Fibroblast of skin of scalp (primary cell): ENCODE measurements at places on chromosomes 3 and 15.
A peak's percentile ranks its signal among the peaks of the same experiment; 100 is the strongest.

DNA sequence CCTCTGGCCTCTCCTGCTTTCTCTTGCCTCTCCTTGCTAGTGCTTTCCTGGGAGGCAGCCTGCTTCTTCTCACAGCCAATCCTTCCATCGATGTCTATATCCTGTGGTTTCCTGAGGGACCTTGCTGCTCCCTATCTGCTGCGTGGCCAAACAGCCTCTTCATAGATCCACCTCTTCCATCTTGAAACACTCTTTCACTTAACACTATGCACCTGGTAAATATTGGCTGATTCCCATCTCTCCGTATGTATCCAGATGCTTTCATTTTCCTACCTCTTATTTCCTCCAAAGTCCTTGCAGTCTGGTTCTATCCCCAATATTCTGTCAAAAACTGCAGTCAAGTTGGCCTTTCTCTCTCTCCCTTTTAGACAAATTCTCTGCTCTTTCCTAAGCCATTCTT lies 205.2 kb upstream of the CFAP20DC start:
- DNase-seq, result no peak

DNA sequence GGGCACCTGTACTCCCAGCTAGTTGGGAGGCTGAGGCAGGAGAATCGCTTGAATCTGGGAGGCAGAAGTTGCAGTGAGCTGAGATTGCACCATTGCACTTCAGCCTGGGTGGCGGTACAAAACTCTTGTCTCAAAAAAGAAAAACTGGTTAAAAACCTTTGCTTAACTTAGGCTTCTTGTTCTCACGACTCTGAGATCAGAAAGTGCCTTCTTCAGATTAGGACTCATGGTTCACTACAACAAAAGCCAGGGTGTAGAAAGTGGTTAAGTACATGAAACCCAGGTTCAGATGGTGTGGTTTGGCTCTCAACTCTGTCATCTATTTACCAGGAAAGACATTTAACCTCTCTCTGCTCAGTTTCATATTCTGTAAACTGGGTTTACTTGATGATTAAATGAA lies 168.4 kb downstream of the TUSC7 start:
- no peak for DNase-seq

DNA sequence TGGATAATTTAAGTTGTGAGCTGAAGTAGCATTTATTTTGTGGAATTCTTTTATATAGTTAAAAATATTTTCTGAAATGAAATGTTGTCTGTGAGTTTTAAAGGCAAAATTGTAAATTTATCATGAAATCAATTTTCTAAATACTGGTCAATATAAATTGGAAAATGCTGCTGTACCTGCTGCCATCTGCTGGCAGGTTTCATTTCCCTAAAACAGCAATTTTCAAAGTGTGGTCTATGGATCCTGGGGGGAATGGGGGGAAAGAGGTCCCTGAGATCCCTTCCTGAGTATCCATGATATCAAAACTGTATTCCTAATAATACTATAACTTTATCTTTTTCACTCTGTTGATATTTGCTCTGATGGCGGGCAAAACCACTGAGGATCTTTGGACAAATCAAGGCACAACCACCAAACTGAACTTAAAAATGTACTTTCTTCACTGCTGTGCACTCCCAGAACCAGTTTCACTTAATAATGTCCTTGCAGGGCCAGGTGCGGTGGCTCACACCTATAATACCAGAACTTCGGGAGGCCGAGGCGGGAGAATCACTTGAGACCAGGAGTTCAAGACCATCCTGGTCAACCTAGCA lies 17.2 kb upstream of the CCR4 start:
- no peak for DNase-seq

DNA sequence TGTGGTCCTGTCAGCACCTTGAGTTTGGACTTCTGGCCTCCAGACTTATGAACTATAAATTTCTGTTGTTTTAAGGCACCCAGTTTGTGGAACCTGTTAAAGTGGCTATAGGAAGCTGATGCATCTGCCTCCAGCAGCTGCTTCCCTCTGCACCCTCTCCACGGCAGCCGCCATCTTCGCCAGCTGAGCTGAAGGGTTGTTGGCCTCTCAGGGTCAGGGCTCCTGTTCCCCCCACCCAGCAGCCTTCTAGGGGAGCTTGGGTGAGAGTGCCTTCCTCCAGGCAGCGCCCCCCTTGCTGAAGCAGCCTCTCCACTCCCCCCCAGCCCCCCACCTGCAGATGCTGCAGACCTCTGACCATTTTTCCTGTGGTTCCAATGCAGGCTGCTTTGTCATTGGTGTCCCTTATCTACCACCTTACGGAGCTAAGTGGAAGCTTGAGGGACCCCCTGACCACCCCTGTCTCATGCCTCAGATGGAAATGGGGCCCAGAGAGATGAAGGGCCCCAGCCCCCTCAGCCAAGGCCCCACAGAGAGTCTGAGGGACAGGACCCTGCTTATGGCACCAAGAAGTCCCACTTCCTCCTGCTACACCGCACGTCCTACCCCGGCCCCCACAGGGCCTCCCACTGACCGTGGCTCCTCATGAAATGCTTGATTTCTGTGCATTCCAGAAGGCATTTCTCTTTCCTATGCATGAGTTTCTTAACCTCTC lies 61.4 kb upstream of the TLE3 start:
- no peak for DNase-seq

DNA sequence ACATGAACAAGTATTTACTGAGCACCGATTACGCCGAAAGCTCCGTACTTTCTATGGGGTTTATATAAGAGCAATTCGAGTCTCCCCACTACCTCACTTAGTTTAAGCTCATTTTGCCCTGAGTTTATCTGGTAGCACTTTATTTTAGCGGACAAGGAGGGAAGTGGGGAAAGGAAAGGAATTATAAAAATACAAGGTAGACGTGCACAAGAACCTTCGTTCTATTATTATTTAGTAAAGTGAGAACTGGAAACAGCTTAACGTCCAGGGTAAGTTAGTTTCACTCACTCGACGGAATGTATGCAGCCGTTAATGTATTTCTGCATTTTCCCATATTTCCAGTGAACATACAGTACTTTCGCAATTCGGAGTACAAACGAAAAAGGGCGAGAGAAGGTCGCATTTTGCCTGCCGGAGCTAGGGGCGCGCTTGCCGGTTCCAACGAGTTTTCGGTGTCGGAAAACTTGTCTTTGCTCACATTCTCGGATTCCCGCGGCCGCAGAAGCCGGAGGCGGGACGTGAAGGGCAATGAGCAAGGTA lies 1.2 kb upstream of the STT3B start:
- DNase-seq, result no peak

GRCh38 chr3:177833332-177833731 lies 636.0 kb upstream of the TBL1XR1 start:
- no peak for DNase-seq

GRCh38 chr3:178156301-178156700 lies 379.9 kb upstream of the KCNMB2 start:
- no peak for DNase-seq

- peak; percentile 67 for DNase-seq
Observed at GRCh38 chr15:73081321-73081958, 29.2 kb downstream of the NEO1 start.

DNA sequence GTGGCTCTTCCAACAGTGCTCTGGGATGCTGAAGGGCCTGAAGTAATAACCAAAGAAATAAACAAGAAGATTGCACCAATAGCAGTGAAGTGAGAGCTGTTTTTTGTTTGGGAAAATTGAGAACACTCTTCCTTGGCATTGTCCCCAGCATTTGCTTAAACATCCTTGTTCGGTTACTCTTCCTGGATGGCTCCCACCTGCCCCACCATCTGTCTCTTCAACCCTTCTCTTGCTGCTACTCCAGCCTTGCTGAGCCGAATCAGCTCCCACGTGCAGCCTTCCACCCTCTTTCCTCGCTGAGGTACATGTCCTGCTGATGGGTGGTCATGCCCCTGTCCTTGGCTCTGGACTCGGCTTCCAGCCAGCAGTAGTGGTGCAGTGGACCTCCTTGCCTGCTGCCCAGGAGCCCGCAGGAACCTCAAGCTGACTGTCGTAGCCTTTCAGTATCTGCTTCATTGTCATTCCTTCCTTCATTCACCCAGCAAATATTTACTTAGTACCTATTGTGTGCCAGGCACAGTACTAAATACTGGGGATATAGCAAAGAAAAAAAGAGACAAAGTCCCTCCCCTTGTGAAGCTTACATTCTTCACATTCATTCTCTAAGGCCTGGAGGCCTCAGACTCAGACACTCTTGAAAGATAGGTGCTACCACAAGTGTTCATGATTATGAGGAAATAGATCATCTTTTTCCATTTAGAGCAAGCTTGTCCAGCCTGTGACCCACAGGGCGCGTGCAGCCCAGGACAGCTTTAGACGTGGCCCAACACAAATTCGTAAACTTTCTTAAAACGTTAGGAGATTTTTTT lies 17.1 kb upstream of the VILL start:
- DNase-seq, result no peak

- no peak for DNase-seq
Observed at GRCh38 chr3:179991104-179991503, 45.6 kb downstream of the PEX5L start.

DNA sequence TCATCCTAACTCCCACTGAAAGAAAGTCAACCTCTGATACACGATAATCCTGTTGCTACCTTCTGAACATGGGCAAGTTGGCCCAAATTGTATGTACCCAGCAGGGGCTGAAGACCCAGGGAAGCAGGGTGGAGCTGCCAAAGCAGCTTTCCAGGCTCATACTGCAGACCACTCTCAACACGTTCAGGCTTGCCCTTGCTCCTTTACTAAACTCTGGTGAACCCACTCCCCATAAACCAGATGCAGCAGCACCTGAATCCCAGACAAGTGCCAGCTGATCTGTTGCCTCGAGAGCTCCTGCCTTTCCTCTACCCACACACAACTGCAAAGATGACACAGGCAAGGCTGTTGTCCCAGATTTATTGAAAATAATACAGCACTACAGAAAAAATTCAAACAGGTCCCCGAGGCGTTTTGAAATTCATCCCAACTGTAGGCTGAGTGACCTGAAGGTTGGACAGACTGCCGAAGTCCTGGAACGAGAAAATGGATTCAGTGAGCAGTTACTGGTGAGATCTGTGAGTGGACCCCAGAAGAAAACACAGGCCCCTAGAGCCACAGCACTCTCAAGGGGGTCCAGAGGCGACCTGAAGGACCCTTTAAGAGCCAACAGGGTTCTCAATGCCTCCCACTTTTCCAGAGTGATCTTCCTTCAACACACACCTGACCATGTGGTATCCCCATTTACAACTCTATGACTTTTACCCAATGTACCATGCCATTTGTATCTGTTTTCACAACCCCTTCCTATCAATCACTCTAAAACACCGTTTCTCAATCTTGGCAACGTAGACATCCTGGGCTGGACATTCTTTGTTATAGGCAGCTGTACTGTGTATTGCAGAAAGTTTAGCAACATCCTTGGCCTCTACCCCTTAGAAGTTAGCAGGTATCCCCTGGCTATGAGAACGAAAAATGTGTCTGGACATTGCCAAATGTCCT lies 3.6 kb downstream of the RPS17 start:
- no peak for DNase-seq

DNA sequence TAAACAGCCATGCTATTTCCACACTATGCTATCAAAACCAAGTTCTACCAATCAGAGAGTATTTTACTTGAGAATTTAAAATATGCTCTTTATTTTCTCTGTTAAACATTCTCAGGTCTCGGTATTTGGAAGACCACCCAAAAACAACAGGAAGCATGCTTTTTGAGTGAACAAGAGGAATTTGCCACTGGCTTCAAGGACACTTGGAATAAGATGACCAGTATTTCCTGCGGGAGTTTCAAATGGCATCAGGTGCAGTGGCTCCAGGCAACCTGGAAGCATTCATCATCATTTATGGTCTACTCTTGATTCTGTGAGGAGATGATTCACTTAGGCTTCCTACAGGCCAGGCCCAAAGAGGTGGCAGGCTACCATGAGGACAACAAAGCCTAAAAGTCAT lies 305.7 kb upstream of the ATP11B start:
- DNase-seq, result peak; percentile 31

DNA sequence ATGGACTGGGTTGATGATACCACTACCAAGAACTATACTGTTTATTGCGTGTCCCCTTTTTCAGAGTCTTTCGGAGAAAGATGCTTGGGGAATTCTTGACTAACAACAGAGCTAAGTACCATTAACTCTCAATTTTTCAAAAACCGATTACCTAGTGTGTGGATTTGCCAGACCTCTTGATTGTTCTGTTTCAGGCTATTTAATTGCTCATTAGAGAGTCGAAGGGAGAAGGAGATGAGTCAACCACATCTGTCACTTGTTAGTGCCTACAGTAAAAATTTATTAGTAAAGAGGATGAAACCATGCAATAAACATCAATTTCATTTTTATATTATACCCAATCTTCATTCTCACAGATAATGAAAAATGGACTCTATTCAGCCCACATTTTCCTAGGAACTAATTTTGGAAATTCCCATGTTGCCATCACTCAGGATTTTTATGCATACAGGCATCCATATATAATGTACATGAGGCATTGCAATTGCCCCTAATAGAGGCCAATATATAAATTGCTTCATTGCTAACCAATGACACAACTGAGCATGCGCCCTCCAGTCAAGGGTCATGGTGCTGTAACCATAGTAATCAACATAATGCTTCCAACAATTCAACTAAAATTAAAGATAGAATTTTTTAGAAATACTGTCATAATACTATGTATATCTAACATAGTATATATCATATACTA lies 541.7 kb downstream of the TBL1XR1 start:
- no peak for DNase-seq

DNA sequence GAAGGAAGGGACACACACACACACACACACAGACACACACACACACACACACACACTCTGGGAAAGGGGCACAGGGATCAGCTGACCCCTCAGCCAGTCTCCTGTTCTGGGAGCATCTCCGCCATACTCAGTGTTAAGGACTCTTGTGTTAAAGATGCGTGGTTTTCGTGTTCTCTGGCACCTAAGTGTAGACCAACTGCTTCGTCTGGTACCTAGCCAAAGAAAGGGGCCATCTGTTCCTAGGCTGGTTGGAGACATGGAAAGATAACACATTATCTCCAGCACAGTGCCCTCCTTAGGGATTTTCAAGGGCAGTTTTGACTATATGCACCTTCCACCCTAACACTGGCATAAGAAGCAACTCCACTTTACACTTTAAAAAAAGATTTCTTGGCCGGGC lies 65.1 kb downstream of the EPHB1 start:
- no peak for DNase-seq

- DNase-seq, result peak; percentile 31
Observed at GRCh38 chr3:187989575-187990153, 164.3 kb upstream of the LPP start.

- DNase-seq, result peak; percentile 24
Observed at GRCh38 chr15:89023311-89023961, 64.8 kb upstream of the ABHD2 start.

- DNase-seq, result peak; percentile 13
Observed at GRCh38 chr3:177563243-177563780, 366.0 kb upstream of the TBL1XR1 start.

- DNase-seq, result no peak
Observed at GRCh38 chr3:170713653-170714052, 127.8 kb upstream of the SLC7A14 start.

DNA sequence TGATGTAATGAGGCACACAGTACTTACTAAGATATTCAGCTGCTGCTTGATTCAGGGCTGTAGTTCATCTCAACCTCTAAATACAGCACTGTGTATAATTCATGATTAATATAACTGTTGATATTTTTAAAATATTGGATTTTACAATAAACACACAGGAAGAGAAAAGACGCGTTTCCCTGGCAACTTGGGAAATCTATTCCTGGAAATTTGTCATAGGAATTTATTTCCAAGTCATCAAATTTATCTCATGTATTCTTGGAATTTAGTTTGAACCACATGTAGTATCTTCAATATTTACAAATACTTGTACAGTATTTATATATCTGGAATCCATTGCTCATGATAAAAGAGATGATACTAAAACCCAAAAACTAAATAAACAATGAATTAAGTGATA lies 30.6 kb downstream of the EPHA3 start:
- DNase-seq, result peak; percentile 11
